ENCODE measurements at places on chromosomes 4 and X.
A peak's percentile ranks its signal among the peaks of the same experiment; 100 is the strongest.

DNA sequence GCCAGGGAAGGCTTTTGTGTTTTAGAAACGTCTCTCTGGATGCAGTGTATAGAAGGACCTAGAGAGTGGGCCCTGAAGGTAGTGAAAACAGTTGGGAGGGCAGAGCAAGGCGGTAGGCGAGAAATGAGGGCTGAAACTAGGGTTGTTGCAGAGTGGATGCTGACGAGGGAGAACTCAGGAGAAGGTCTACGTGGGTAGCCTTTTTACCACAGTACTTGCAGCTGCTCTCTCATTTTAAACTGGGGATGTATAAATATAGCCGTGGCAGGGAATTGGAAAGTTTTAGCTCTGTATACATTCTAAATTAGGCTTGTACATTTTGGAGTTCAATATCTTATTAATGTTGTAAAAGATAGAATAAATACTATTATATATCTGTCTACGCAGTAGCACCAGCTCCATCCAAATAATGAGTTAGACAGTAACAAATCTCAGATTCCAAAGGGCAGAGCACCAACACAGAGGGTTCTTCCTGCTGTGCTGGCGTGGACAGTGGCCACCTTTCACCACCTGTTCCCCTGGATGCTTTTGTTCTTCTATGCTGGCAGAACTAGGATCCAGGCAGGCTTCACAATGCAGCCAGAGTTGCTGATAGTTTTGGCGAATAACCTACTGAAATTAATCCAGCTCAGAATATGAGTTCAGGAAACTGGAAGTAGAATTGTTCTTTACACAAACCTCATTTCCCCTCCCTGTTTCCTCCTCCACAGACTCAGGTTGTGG is 31.7 kb downstream of the CCNG2 start:
- DNase-seq: no peak

DNA sequence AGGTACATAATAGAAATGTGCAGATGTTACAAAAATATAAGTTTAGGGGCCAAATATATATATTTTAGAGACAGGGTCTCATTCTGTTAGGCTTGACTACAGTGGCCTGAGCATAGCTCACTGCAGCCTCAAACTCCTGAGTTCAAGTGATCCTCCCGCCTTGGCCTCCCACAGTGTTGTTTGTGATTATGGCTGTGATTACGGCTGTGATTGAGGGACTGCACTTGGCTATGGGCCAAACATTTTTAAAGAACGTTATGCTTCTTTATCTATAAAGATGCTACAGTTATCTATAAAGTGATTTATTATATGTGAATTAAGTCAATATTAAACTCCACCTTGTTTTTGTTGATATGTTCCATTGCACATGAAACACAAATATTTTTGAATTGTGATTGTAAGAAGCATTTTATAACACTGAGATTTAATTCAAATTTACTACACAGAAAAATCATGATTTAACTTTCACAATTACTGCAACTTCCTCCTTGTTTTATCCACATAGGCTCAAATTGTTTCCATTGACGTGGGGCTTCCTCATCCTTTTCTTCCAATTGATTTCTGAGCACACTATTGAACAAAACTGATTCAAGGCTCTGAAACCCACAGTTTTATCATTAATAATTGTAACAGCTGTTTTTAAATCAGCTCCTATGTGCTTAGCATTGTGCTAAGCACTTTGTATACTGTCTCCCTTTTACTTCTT is 68.4 kb upstream of the BMPR1B start:
- DNase-seq: no peak

GRCh38 chr4:80459918-80460473 is 124.5 kb downstream of the CFAP299 start:
- DNase-seq: no peak

DNA sequence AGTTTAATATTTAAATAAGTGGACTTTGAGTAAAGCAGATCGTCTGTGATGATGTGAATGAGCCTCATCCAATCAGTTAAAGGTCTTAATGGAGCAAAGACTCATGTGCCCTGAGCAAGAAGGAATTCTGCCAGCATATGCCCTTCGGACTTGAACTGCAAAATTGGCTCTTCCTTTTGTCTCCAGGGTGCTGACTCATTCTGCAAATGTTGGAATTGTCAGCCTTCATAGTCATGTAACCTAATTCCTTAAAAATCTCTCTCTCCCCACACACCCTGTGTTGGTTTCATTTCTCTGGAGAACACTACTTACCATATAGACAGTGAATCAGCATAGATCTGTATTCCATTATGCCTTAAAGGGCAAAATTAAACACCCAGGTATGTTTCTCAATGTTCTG is 609.8 kb upstream of the GALNTL6 start:
- DNase-seq: peak; percentile 0

GRCh38 chr4:115121351-115122043 is 8.1 kb upstream of the NDST4 start:
- DNase-seq: no peak

- DNase-seq: no peak
Measured at GRCh38 chr4:48431401-48431800, 51.7 kb upstream of the SLC10A4 start.

- peak; percentile 11 for DNase-seq
Measured at GRCh38 chrX:105872941-105873340, 50.6 kb downstream of the NRK start.

- DNase-seq: no peak
Measured at GRCh38 chr4:151703401-151703800, 57.4 kb downstream of the GATB start.

All from cardiac fibroblast (primary cell).